Stimulated activated CD8-positive, alpha-beta memory T cell treated with anti-CD3 and anti-CD28 coated beads, Interleukin-2, amount 100 ng/mL, for 48 hours (primary cell): ENCODE measurements at places on chromosomes 16 and 17.

- no peak for DNase-seq
Measured at GRCh38 chr16:56190677-56191155, 573 bp upstream of the GNAO1 start.

DNA sequence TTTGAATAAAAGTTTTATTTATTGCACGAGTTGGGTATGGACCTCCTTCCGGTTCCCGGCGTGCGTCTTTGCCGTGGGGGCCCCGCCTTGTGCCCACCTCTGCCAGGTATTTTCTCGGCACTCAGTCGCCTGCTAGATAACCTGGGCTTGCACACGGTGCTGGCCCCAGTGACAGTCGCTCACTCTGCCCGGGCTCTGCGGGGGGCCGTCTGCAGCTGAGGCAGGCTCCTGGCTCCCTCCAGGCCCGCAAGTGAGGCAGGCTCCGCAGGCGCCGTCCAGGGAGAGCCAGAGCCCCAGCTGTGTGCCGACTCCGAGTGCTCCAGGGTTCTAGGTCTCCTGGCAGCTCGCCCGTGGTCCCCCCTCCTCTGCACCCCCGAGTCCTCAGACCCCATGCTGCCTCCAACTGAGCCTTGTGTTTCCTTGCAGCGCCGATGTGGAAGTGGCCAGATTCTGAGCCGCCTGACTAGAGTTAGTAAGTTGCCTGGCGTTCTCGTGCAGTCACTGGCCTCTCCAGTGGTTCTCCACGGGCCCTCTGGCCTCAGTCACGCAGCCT lies 54.7 kb upstream of the PVALEF start:
- DNase-seq = no peak

DNA sequence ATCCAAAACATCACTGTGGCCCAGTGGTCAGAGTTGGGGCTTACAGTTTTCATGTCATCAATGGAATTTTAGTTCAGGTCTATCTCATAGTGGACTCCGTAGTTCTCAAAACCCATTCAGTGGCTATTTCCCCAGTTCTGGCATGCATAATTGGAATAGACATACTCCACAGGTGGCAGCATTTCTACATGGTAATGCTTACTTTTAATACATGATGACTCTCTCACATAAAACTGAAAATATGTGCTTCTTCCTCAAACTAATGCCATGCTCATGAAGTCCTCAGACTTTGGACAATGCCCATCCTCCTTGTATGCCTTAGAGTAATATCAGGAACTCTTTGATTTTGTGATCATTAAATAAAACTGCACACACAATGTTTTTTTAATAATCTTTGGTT lies 857.4 kb upstream of the GOT2 start:
- no peak for DNase-seq

GRCh38 chr17:41762391-41762790 lies 24.1 kb downstream of the JUP start:
- DNase-seq = no peak

GRCh38 chr16:4517812-4518680 lies 20.5 kb downstream of the CDIP1 start:
- DNase-seq = no peak

DNA sequence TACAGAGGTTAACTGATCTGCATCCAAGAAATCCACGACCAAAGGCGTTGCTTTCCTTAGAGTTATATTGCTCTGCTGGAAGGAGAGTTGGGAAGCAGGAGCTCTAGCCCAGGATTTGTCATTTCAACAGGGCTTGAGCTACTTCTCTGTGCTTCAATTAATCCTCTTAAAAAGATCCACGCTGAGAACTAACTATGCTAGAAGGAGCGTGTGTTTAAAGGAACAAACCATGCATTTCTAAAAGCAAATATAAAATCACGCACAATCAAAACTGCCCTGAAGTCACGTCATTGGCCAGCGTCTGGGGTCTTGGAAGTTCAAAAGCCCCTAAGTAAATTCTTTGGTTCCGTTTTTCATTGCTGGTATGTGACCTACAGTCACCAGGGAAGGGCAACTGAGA lies 1.1 kb downstream of the ARL6IP1 start:
- no peak for DNase-seq

GRCh38 chr17:20096430-20096829 lies 87.3 kb downstream of the SPECC1 start:
- no peak for DNase-seq

DNA sequence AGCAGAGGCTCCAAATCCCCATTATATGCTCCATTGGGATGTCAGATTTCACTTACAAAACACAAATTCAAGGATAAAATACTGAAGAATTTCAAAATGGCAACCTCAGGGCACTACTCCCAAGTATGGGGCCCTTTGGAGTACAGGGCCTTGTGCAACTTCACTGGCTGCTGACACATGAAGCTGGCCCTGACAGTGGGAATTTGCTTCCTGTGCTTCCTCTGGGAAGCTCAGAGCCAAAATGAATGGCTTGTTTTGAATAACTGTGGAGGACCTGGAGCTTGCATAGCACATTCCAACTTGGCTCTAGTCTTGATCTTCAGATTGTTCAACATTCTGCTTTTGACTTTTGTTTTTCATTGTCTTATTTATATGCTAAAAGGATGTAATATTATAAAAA lies 52.3 kb upstream of the HNF1B start:
- DNase-seq = no peak

- DNase-seq = no peak
Measured at GRCh38 chr17:79461041-79461440, 149.8 kb downstream of the RBFOX3 start.

GRCh38 chr16:84096447-84097005 lies 20.2 kb downstream of the MBTPS1 start:
- no peak for DNase-seq

DNA sequence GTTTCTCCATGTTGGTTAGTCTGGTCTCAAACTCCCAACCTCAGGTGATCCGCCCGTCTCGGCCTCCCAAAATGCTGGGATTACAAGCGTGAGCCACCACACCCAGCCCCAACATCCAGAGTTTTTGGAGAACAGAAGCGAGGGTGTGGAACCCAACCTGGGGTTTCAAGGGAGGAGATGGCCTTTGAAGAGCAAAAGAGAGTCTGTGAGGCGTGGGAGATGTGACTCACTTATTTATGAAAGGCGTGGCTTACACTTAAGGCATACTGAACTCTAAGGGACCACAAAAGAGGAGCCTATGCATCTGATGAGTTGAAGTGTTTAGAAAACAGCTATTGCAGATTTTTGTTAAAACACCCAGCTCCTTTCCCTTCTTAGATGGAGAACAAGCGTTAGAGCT lies 18.9 kb downstream of the ARSG start:
- DNase-seq = no peak

DNA sequence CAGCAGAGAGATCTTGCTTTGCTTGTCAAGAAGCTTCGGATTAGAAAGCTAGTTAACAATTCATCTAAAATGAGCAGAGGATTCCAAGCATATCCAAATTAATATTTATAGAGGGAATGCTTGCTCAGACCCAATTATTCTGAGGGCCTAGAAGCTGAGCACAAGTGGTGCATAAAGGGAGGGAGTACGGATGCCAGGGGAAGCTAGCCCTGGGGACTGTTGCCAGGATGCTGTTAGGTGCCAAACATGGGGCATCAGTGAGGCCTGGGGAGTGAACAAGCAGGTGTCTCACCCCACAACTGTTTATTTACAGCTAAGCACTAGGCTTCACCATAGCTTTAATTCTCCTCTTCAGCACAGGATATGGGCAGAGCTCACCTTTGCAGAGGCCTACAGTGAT lies 684.1 kb upstream of the C16orf82 start:
- DNase-seq = no peak

- DNase-seq = no peak
Measured at GRCh38 chr17:21019976-21020586, 22.7 kb downstream of the USP22 start.

DNA sequence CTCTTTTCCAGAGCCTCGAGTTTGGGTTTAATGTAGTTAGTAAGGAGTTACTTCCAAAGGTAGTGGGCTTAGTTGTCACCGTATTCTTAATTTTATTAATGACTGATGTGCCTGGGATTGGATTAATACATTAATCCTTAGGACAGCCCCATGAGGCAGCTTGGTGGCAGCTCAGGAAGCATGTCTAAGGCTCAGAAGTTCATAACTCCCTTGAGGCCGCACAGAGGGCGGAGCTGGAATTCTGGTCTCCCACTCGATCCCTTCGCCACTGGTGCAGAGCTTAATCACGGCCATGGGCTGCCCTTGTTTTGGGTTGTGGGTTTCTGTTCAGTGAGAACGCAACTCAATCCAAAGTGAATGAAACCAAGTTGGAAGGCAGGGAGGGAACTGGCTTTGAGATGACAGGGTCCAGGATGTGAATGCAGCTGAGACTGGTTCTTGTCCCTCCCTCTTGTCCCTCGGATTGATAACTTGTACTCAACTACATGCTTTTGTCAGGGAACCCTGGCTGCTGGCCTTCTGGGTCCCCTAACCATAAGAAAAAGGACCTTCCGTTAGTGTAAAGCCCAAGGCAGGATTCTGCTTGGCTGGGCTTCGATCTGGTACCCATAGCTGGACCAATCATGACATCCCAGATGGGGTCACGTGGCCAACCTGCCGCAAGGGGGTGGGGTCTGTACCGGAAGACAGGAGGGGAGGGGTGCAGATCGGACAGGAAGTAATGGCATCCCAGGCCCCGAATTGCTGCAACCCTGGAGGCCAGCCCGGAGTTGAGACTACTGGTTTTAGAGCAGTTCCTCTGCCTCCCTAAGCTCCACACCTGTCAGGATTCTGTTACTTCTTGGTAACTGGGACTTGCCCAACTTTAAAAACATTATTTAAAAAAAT lies 45.4 kb downstream of the SNX20 start:
- peak; percentile 10 for DNase-seq

DNA sequence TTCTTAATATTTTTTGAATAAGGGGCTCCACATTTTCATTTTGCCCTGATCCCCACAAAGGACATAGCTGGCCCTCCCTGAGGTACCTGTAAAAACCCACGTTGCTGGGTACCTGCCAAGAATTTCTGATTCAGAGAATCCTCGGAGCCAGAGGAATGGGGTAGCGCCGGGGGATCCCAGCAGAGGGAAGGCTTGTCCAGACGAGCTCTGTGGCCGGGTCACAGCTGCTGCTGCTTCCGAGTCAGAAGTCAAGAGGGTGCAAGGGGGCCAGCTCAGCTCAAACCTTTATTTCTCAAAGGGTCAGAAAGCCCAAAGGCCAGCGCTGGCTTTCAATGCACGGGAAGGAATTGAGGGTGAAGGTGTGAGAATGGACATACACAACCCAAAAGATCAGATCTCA lies 68.9 kb upstream of the SDK2 start:
- no peak for DNase-seq

- DNase-seq = no peak
Measured at GRCh38 chr17:31623990-31624389, 232.5 kb downstream of the RAB11FIP4 start.

DNA sequence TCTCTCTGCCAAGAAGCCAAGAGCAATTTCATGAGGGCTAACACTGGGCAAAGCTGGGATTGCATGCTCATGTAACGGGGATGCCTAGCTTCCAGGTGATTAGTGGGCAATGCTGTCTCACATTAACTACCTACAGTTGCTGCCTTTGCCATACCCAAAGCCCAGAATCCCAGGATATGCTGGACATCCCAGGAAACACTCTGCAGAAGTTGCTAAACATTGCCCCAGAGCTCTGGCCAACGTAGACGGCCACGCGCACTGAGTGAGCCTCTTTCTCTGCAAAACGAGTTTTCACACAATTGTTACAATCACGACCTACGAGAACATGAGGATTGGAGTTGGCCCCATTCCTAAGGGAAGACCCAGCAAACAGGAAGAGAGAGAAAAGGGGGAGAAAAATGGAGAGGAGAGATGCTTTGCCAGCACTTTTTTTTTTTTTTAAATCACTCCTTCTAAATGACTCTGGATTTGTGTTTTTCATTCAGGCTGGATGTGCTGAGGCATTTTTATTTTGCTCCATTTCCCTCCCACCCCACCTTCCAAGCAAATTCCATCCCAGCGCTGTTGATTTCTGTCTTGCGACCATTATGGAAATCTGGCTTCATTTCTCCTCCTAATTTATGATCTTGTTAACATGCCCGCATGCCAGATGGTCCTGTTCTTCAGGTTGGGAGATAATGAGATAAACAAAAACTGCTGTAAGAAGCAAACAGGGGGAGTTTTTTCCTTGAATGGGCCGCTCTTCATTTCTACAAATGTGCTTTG lies 112.8 kb upstream of the DNAH9 start:
- DNase-seq = no peak

DNA sequence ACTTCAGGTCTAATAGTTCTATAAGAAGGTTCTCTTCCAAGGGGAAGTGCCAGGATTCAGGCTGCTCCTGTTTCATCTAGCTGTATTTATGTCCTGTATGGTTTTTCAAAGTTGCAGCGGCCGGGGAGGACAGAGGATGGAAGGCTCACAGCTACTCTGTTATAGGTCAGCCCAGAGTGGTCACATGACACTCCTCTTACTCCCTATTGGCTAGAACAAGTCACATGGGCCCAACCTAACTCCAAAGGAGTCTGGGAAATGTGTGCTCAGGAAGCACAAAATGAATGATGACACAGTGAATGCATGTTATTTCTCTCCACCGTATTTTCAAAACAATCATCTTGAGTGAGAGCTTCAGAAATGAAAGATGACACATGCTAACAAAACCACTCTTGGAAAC lies 645.1 kb upstream of the RBFOX1 start:
- DNase-seq = no peak

DNA sequence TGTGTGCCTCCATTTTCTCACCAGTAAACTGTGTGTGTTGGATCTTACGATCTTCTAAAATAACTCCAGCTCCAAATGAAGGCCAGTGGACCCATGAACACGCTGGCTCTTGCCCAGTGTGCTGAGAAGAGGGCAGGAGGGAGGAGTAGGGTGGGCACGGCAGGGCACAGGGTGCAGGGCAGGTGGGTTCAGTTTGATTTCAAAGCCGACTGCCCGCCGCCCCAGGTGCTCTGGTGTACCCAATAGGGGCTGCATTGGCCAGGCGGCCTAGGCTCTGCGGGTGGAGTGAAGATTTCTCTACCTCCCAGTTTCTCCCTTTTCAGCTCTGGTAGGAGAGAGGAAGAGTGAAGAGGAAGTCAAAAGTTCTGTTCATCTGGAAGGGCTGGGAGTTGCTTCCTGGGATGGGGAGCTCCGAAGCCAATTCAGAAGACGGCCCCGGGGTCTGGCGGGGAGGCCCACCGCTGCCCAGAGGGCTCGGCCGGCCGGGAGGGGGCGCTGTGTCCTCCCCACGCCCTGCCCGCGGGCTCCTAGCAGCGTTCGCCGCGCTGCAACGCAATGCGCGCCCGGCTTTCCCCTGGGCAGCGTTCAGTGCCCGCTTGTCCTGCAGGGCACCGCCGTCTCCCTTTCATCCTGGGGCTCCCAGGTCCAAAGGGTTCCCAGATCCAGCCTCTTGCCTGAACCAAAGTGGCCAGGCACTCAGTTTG lies 1.1 kb upstream of the CRHR1 start:
- DNase-seq = peak; percentile 43
